Stimulated activated CD8-positive, alpha-beta memory T cell treated with anti-CD3 and anti-CD28 coated beads, Interleukin-15, amount 100 ng/mL, for 48 hours (primary cell): ENCODE measurements at places on chromosomes 7 and 10.

GRCh38 chr10:86848747-86849146 is 92.3 kb downstream of the BMPR1A start:
- DNase-seq, result no peak

- DNase-seq, result no peak
These were observed 12.2 kb upstream of the LGI1 start for GRCh38 chr10:93745408-93746065.

GRCh38 chr10:132787495-132788179 is 1.7 kb upstream of the NKX6-2 start:
- no peak for DNase-seq

- no peak for DNase-seq
These were observed 52.8 kb upstream of the DNAJB12 start for GRCh38 chr10:72407471-72407870.

- no peak for DNase-seq
These were observed 140.9 kb downstream of the CHN2 start for GRCh38 chr7:29335188-29336083.

GRCh38 chr7:74479066-74479781 is 25.5 kb downstream of the GTF2IRD1 start:
- DNase-seq, result no peak

DNA sequence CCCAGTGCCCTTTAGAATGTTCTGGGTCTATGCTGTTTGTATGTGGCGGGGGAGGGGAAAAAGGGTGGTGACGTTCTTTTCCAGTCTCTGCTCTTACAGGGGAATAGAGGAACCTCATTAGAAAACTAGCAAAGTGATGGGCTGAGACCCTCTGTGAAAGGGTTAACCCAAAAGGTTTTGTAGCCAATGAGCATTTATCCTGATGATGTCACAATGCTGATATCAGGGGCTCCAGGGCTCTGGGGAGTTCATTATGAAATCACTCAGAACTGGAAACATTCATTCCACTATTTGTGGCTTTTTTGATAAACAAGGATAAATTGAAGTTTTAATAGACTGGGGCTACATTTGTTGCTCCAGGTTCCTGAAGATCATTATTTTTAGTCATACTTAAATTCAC is 71.7 kb downstream of the ARID5B start:
- no peak for DNase-seq

- no peak for DNase-seq
These were observed 100.9 kb downstream of the ANKRD7 start for GRCh38 chr7:118325450-118325808.

DNA sequence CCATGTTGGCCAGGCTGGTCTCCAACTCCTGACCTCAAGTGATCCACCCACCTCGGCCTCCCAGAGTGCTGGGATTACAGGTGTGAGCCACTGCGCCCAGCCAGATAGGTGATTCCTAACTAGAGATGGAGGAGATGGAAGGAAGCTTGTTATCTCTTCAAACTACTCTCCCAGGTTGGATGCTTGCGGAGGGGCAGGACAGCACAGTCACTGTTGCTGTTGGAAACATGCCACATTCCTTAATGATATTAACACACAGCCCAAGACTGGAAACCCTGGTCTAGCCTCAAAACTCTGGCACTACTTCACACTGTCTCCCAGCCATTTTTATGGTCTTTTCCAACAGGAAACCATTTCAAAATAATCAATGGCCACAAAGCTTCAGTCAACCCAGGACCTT is 468.8 kb upstream of the NRP1 start:
- DNase-seq, result no peak

DNA sequence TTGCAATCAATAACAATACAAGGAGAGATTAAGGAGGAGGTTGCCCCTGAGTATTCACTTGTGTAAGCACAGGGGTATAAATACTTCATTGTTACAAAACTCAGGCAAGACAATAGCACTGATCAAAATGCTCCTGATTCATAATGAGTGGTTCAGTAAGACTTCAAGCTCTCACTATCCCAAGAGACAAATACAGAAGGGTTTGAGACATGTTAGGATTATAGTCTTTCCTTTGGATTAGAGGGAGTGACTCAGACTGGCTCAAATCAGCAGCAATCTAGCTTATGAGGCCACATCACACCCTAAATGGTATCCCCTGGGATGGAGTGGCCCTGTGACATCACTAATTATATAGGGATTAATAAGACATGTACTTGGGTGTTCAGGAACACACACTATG is 167.2 kb upstream of the HGF start:
- no peak for DNase-seq

- DNase-seq, result no peak
These were observed 75.9 kb downstream of the CREB5 start for GRCh38 chr7:28488061-28488791.
